ENCODE measurements at places on chromosomes 2 and 18. TPM values are rescaled to one million over a fixed set of nuclear protein-coding genes. Genes with fewer than 3 reads are reported as not detected.

DNA sequence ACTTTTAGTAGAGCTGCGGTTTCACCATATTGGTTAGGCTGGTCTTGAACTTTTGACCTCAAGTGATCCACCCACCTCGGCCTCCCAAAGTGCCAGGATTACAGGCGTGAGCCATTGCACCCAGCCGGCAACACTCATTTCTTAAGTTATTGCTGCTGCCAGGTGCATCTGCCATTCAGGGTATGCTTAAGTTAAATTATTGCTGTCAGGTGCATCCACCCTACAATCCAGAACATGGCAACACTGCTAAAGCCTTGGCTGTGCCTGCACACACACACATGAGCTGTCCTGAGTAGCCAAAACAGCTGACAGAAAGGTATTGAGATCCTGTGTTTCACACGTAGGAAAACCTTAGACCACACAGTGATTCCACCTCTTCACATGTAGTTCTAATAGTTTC, 148.2 kb downstream of the FAM161A start:
- no peak for DNase-seq

The BCL11A gene
- 31.9 TPM for total RNA-seq

The ITGB1BP1 gene
- 163 TPM for total RNA-seq

- no peak for DNase-seq
These were observed at the start of gene HOXD3 for GRCh38 chr2:176156807-176157498. Gene HOXD3 (plus strand): TSS chr2:176157307. CDS start chr2:176169115, 11,808 bp downstream.

The SERPINB3 gene
- not detected for total RNA-seq

- no peak for DNase-seq
These were observed 368.5 kb upstream of the NT5C1B start for GRCh38 chr2:18957909-18958308.

GRCh38 chr18:57780706-57781347, 22.3 kb downstream of the ATP8B1 start:
- no peak for DNase-seq

DNA sequence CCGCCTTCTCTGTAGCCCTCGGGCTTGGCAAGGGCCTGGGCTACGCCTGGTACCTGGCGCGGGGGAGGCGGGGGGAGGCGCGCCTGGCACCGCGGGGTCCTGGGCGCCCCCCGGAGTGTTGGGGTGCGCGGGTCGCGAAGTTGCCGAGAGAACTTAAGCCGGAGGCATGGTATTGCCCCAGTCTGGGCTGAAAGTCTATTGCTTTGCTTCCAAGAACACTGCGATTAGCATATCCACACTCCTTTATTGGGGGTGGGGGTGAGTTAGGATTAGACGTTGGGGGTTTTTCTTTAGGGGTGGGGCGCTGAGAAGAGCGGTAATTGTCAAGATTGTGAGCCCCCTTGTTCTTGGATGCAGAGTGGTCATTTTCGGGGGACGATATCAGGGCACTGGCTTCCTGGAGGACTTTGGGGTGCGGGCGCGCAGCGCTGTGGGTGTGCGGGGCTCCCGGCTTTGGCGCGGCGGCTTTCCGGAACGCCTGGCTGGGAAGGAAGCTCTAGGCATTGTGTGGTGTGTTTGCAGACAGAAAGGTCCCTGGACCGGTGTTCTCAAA, 798 bp downstream of the TANC1 start:
- no peak for DNase-seq

DNA sequence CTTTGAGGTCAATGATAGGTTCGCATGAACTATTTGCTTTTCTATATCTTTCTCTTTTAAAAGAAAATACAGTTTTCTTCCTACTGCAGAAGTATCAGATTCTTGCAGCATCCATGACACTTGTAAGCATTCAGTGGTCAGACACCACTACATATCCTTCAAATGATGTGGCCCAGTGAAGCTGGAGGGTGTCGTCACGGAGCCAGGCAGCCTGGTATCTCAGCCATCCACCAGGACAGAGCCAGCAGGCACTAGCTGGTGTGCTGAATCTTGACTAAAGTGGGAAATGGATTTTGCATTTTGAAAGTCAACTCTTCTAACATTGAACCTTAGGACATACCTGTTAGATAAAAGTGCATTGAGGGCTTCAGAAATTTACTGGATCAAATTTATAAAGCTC, 5.4 kb downstream of the KLHL14 start:
- DNase-seq = no peak

GRCh38 chr2:136139631-136140030, 21.7 kb upstream of the CXCR4 start:
- no peak for DNase-seq

The UBR3 gene
- 107 TPM for total RNA-seq

GRCh38 chr2:98748292-98749065, 17.5 kb upstream of the MGAT4A start:
- DNase-seq = no peak

- peak; percentile 31 for DNase-seq
These were observed 18.4 kb downstream of the SLC4A3 start for GRCh38 chr2:219645631-219646527.

DNA sequence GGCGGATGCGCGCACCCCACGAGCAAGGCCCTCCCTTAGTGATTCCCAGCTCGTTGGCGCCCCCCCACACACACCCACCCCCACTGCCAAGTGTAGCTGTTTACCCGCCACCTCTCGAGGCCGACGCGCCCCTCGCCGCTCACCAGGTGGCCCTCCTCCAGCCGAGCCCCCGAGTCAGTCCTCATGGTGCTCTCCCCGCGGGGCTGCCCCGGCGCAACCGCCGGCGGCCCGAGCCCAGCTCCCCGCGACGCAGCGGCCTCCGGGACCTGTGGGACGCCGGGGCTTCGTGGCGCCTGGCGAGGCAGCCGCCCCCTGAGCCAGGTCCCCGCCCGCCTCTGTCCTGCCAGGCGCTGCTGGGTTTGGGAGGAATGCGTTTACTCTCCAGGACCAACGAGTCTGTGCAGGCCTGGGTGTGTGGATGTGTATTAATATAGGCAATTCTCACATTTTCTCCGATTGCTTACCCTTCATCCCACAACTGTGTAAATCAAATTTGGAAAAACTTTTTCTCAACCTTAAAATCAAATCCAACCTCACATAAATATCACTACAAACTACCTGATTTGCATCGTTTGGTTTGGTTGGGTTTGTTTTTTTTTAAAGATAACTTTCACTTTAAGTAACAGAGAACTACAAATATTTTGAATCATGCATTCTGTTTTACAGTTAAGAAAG, at the start of gene TMEM237:
TMEM237 (minus strand) TSS at position 288 of the 675 bp plus-strand sequence; CDS start at position 185, 103 bp downstream.
- peak; percentile 56 for DNase-seq

DNA sequence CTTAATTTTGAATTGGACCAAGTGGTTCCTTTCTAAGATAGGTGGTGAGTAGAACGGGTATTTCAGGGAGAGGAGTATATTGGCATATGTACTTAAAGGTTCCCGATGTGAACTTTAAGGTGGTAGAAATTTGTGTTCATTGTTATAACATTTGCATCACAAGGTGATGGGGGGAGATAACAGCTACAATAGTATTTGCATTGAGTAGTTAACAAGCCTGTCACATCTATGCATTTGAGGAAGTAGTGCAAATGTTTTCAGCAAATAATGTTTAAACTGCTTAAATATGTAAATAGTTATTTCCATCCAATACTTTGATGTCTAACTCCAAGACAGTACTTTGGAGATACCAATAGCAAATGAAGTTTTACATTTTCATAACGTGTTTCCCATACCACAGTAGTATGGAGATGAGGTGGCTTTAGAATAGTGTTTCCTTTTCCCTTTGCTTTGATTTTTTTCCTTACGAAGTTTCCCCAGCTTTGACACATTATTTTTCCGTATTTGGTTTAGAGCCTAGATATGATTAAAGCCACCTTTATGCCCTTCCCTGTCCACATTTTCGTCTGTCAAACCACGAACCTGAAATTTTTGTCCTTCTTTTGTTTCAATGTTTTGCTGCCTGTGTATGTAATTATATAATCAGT, 46.6 kb downstream of the VAPA start:
- no peak for DNase-seq

- DNase-seq = no peak
These were observed 601.8 kb upstream of the CDH2 start for GRCh38 chr18:28778706-28779105.

- no peak for DNase-seq
These were observed 20.6 kb upstream of the LTBP1 start for GRCh38 chr2:32925976-32926707.

The GDF7 gene
- total RNA-seq = 0.79 TPM

The TRIP12 gene
- 232 TPM for total RNA-seq

- no peak for DNase-seq
These were observed 3.6 kb downstream of the ARID5A start for GRCh38 chr2:96540136-96540535.

- DNase-seq = no peak
These were observed 133.7 kb downstream of the ACOXL start for GRCh38 chr2:110866045-110866444.

The RETREG2 gene
- 41.7 TPM for total RNA-seq

DNA sequence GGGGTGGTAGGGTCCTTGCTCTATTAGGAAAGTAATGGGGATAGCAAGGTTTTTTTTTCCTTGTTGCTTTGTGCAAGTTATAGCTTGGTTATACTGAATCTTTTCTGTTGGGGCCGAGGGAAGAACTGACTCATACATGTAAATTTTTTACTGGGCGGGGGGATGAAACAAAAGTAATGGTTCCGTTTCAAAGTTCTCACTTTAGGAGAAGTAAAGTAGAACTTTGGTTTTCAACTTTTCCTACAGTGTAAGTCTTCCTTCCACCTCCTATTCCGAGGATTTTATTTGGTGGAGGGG, 1.1 kb downstream of the AFTPH start:
- DNase-seq = no peak

- no peak for DNase-seq
These were observed 87.1 kb downstream of the GPR39 start for GRCh38 chr2:132503701-132504100.

The TMEM169 gene
- 0.26 TPM for total RNA-seq

GRCh38 chr2:48545244-48545643, 15.3 kb downstream of the STON1 start:
- DNase-seq = no peak

GRCh38 chr2:224659714-224660113, 56.5 kb downstream of the CCDC195 start:
- no peak for DNase-seq

GRCh38 chr18:28161608-28162599, 15.0 kb downstream of the CDH2 start:
- no peak for DNase-seq

DNA sequence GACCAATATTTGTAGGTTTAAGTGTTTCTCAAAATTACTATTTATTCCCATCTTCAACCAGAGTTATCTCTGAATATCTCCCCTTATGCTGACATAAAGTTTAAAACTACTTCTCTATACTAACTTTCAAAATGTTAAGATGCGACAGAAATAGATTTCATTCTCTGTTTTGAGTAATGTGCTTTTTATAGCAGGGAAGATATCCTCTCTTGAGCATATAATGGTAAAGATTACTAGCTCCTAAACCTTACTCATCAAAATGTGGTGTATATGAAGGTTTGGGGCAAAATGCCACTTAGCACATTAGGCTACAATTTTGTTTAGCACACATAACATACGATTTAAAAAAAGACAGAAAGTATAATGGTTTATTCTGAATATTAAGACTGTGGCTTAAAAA, 54.4 kb downstream of the CWC22 start:
- DNase-seq = no peak

GRCh38 chr2:150097402-150097801, 390.1 kb downstream of the RND3 start:
- no peak for DNase-seq

DNA sequence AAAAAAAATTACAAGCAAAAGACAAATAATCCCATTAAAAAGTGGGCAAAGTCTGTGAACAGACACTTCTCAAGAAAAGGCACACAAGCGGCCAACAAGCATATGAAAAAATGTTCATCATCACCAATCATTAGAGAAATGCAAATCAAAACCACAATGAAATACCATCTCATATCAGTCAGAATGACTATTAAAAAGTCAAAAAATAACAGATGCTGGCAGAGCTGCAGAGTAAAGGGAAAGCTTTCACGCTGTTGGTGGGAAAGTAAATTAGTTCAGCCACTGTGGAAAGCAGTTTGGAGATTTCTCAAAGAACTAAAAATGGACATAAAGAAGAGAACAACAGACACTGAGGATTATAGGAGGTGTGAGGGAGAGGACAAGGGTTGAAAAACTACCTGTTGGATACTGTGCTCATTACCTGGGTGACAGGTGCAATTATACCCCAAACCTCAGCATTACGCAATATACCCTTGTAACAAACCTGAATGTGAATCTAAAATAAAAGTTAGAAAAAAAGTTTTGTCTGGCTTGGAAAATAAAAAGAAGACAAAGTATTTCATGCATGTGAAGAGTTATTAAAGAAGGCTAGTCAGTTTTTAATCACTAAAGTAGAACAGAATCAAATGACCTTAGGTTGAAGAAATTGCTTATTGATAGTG, 8.7 kb upstream of the ACSL3 start:
- DNase-seq = no peak

The BUB1 gene
- 1.0 TPM for total RNA-seq

DNA sequence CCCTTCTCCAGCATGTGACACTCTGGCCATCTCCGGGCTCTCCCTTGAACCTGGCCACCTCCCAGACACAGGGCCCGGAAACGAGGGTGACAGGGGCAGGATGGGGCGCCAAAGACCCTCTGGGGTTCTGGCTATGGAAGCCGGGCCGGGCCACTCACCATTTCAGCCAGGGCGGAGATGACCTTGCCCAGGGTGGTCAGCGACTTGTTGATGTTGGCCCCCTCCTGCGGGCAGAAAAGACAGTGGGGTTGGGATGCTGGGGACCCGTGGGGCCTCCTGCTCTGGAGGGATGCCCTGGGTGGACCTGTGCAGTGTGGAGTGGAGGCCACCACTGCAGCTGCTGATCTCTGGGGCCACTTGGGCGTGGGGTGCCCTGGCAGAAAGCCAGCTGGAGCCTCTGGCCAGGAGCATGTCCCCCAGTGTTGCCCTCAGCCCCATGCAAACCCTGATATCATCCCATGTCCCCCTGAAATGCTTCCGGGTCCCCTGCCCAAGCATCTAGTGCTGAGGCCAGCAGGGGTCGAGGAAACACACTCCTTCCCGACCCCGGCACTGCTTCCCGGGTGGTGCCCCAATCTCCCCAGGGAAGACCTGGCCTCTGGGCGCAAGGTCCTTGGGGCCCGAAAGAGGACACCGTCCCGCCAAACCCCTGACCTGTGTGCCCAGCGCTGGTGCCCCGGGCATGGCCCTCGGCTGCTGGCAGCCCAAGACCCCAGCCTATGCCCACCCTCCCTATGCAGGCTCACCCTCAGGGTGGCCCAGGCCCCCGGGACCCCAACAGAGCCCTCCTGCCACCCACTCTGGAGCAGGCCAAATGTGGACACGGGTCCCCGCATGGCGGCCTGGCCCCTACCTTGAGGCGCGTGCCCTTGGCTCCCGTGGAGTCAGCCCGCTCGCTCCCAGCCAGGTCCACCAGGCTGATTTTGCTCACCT, 36.9 kb downstream of the KIF1A start:
- DNase-seq = peak; percentile 26

DNA sequence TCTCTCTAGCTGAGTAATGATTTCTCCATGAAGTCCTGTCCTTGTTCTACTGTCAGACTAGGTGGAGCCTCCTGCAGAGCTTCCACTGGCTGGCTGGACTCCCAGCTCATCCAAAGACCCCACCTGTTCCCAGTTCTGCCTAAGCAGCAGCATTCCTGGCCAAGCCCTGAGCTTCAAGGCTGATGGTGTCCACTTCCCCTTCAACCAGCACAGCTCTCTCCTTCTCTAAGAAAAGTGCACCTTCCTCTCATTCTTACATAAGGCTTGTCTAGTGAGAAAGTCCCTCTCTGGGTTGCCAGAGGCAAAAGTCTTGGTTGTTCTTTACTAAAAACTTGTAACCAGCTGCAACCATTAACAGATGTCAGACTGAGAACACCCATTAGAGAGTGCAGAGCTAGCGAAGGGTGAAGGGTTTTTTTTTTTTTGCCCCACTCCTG, 58.9 kb downstream of the CXCR4 start:
- DNase-seq = no peak

GRCh38 chr18:7945882-7946281, 378.8 kb downstream of the PTPRM start:
- no peak for DNase-seq

The PXDN gene
- 30.6 TPM for total RNA-seq

- DNase-seq = no peak
These were observed 8.1 kb downstream of the CDC42EP3 start for GRCh38 chr2:37663390-37663789.
